GM12878 (cell line): ENCODE measurements at places on chromosomes 2 and 18. TPM values are rescaled to one million over a fixed set of nuclear protein-coding genes. Genes with fewer than 3 reads are reported as not detected.

GRCh38 chr2:143481237-143481623, 352.0 kb downstream of the ARHGAP15 start:
- H3K27ac ChIP-seq, result no peak overlapping the region
- H3K4me3 ChIP-seq, result no peak overlapping the region
- no peak for DNase-seq
- H3K27me3 ChIP-seq, result no peaks in the 10 kb centered on the region

DNA sequence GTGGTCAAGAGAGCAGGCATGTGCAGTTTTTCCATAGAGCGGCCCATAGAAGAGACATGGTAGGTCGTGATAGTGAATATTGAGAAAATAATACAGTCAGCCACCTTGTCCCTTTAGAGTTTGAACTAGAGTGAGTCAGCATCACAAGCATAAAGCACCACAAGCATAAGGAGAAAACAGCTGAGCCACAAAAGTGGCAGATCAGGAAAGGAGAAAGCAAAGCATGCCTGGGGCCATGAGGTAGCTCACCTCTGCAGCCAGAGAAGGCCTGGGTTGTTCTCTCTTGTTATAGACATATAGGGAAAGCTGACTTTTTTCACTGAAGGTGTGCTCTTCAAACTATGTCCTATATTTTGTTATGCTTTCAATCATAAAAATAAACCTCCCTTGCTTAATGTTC, 879.0 kb downstream of the DSC3 start:
- H3K4me3 ChIP-seq, result no peak overlapping the region
- no peak for DNase-seq
- H3K36me3 ChIP-seq, result no peaks in the 10 kb centered on the region
- H3K4me1 ChIP-seq, result no peaks in the 10 kb centered on the region
- no peaks in the 10 kb centered on the region for H3K27me3 ChIP-seq

Gene GAL3ST2
- polyA plus RNA-seq, result not detected in 2 replicates

Gene LYPD6B
- polyA plus RNA-seq, result 5.4 and 5.9 TPM in 2 replicates

- no peaks in the 10 kb centered on the region for H3K4me1 ChIP-seq
- no peak overlapping the region for H3K27ac ChIP-seq
- no peaks in the 10 kb centered on the region for H3K27me3 ChIP-seq
- H3K4me3 ChIP-seq, result no peak overlapping the region
- no peaks in the 10 kb centered on the region for H3K36me3 ChIP-seq
Observed at GRCh38 chr2:43041661-43042360, 184.6 kb downstream of the ZFP36L2 start.

Gene NAT8
- not detected in 2 replicates for polyA plus RNA-seq

GRCh38 chr2:9250498-9251153, 44.0 kb downstream of the ASAP2 start:
- no peak overlapping the region for H3K4me3 ChIP-seq
- no peak for DNase-seq
- H3K36me3 ChIP-seq, result no peaks in the 10 kb centered on the region
- H3K4me1 ChIP-seq, result no peaks in the 10 kb centered on the region

- no peak overlapping the region for H3K4me3 ChIP-seq
- H3K36me3 ChIP-seq, result no peaks in the 10 kb centered on the region
- H3K27me3 ChIP-seq, result peaks cover 2% of the 10 kb centered on the region; the same call in 1 of the 2 replicates
- no peak for DNase-seq
Observed at GRCh38 chr18:34771958-34772357, 61.9 kb downstream of the DTNA start.

- H3K4me1 ChIP-seq, result peaks cover 58% of the 10 kb centered on the region
- no peaks in the 10 kb centered on the region for H3K36me3 ChIP-seq
- no peak for DNase-seq
- no peak overlapping the region for H3K4me3 ChIP-seq
- no peak overlapping the region for H3K27ac ChIP-seq
- H3K27me3 ChIP-seq, result no peaks in the 10 kb centered on the region
Observed at GRCh38 chr2:8539743-8540551, 141.9 kb upstream of the ID2 start.

GRCh38 chr2:56021579-56021978, 98.0 kb upstream of the EFEMP1 start:
- no peaks in the 10 kb centered on the region for H3K27me3 ChIP-seq
- DNase-seq, result no peak
- H3K4me1 ChIP-seq, result no peaks in the 10 kb centered on the region
- no peaks in the 10 kb centered on the region for H3K36me3 ChIP-seq

DNA sequence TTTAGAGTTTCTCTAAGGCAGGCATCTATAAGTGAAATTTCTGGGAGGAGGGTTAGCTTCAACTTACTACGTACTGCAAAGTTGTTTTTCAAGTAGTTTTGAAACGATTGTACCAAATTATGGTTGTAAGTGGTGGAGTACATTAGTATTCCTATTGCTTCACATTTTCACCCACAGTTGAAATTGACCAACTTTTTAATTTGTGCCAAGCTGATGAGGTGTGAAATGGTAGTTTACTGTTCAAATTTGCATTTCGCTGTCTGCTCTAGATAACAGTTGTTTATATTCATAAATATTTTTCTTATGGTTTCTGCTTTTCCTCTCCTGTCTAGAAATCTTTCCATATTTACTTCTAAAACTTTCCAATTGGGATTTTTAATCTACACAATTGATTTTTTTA, 18.6 kb downstream of the NPC1 start:
- no peak overlapping the region for H3K27ac ChIP-seq
- H3K4me1 ChIP-seq, result no peaks in the 10 kb centered on the region
- peaks cover 32% of the 10 kb centered on the region for H3K36me3 ChIP-seq
- H3K4me3 ChIP-seq, result no peak overlapping the region
- no peak for DNase-seq

DNA sequence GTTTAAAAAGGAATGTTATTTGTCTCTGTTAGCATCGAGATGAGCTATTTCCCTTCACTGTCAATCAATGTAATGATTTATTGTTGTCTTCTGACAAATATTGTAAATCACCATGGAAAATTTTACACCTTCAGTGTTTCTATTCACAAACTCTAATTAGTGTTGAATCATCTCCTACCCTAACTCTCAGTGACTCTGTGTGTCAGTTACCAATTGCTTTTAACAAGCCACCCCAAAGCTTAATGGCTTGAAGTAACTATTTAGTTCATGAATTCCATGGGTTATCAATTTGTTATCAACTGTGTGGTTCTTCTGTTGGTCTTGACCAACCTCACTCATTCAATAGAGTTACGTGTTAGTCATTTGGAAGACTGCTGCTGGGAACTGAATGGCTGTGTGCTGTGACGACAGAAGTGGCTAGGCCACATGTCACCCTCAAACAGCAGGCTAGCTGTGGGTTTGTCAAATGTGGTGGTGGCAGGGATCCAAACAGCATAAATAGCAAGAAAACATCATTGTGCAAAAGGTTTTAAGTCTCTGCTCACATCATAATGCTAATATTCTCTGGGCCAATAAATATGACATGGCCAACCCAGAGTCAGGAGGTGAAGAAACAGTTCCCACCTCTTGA, 910.8 kb upstream of the CDH2 start:
- no peaks in the 10 kb centered on the region for H3K36me3 ChIP-seq
- H3K4me1 ChIP-seq, result no peaks in the 10 kb centered on the region
- no peak for DNase-seq
- no peak overlapping the region for H3K27ac ChIP-seq
- H3K27me3 ChIP-seq, result no peaks in the 10 kb centered on the region

Gene FEZ2
- polyA plus RNA-seq, result 2.2 and 4.3 TPM in 2 replicates

GRCh38 chr2:9466147-9466683, 8.1 kb upstream of the IAH1 start:
- no peak overlapping the region for H3K4me3 ChIP-seq
- no peak overlapping the region for H3K27ac ChIP-seq
- DNase-seq, result no peak
- no peaks in the 10 kb centered on the region for H3K27me3 ChIP-seq
- H3K4me1 ChIP-seq, result no peaks in the 10 kb centered on the region
- H3K36me3 ChIP-seq, result peaks cover 12% of the 10 kb centered on the region

DNA sequence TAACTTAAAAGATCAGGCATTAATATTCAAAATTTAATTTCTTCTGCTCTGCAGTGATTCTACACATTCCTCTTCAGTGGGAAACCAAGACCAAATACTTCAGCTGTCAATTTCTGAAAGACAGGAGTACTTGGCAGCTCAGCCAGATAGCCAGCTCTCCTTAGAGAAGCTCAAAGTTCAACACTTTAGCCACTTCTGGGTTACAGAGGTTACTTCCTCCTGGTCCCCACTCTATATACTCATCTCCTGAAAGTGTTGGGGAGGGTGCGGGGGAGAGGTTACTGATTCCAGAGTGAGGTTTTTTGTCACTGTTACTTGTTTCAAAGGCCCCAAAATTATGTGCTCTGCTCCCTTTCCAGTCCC, 4.1 kb downstream of the CYTIP start:
- no peaks in the 10 kb centered on the region for H3K4me1 ChIP-seq
- H3K27ac ChIP-seq, result peak overlapping the region; percentile 98
- peak overlapping the region; percentile 90 for H3K4me3 ChIP-seq
- H3K36me3 ChIP-seq, result no peaks in the 10 kb centered on the region
- no peaks in the 10 kb centered on the region for H3K27me3 ChIP-seq

Gene UGT1A8
- not detected in 2 replicates for polyA plus RNA-seq

Gene PSMA8
- not detected in 2 replicates for polyA plus RNA-seq
